WTC11 (cell line): ENCODE measurements at places on chromosomes 5 and 9.

DNA sequence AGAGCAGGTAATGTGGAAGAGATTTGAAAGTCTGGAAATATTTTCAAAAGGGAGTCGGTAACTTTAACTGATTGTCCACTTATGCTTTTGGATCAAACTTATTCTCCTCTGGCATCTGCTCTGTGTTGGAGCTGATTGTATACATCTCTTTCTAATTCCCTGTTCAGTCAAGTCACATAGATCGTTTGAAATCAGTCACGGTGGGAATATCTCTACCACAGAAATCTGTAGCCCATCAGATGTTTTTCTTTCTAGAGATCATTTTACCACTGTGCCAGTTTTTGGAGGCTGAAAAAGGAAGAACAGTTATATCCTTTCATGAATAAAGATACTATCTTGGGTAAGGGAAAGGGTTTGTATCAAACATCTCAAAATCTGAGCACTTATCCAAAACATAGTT lies 1853.3 kb downstream of the EFNA5 start:
- no peak for DNase-seq

GRCh38 chr9:115306865-115307264 lies 188.9 kb upstream of the TNC start:
- no peak for DNase-seq

DNA sequence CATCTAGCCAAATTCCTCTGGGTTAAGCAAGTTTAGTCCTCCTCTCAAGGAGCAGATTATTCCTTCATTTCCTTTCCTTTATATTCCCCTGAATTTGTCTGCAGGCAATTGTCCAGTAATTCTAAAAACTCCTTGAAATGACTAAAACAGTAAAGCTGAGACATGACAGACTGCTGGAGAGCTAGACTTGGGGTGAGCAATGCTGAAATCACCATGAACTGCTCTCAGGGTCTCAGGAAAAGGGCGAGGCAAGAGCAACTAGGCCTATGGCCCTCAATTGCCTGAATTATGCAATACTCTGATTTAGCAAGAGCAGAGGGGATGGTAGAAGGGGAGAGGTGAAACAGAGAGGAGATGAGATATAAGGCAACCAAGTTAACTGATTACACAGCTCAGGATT lies 172.9 kb upstream of the NREP start:
- DNase-seq, result no peak

DNA sequence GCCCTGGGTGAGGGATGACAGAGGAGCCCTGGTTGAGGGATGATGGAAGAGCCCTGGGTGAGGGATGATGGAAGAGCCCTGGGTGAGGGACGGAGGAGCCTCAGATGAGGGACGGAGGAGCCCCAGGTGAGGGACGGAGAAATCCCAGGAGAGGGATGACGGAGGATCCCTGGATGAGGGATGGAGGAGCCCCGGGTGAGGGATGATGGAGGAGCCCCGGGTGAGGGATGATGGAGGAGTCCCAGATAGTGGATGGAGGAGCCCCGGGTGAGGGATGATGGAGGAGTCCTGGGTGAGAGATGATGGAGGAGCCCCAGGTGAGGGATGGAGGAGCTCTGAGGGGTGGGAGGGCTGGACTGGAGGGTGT lies 10.9 kb downstream of the PHF2 start:
- no peak for DNase-seq

DNA sequence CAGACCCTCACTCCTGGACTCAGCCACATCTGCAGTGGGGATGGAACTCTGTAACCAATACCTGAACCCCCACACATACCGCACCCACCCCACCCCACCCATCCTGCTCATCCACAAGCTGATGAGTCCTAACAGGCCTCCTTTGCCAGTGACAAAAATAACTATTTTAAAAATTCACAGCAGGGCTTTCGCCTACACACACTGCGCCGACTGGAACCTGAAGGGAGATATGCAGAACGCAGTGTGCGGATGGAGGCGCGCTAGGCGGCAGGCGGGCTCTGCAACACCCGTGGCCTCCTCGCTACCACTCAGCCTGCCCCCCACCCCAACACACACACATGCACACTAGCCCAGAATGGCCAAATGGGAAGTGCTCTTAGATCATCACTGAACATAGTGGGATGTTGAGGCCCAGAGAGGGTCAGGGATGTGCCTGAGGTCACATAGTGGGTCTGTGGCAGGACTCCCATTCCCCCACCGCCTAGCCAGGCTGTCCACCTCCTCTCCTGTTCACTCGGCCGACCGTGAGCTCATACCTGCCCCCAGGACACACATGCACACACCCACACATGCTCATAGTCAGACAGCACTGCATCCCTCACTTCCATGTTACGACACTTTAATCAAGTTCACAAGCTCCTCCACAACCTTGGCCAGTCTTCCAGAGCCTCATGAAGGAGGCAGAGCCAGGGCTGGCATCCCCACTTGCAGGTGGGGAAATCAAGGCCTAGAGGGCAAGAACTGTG lies 6.3 kb upstream of the CAMK2A start:
- DNase-seq, result no peak
